HCEC 1CT (cell line): ENCODE measurements at places on chromosomes 12 and 14.

GRCh38 chr12:109777544-109777943, 55.7 kb downstream of the TRPV4 start:
- DNase-seq = peak; percentile 48

GRCh38 chr12:108696111-108696995, 35.0 kb downstream of the CORO1C start:
- peak; percentile 99 for DNase-seq

DNA sequence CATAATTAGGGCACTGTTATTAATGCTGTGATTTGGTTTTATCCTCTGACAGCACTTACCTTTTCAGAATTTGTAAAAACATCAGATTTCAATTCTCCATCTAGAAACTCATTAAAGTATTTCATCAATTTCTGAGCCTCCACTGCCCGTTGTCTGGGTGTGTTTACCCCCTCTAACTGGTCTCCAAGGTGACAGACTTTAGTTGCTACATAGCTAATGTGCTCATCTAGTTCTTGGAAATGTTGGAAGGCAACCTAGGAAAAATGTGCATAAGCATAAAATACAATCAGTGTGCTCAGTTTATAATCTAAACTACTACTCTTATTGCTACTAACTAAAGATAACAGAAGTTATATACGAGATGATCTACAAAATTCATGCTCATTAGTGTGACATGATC, 24.6 kb downstream of the EXOC5 start:
- DNase-seq = no peak

- no peak for DNase-seq
Observed at GRCh38 chr14:64702493-64703394, 1.5 kb upstream of the PLEKHG3 start.

DNA sequence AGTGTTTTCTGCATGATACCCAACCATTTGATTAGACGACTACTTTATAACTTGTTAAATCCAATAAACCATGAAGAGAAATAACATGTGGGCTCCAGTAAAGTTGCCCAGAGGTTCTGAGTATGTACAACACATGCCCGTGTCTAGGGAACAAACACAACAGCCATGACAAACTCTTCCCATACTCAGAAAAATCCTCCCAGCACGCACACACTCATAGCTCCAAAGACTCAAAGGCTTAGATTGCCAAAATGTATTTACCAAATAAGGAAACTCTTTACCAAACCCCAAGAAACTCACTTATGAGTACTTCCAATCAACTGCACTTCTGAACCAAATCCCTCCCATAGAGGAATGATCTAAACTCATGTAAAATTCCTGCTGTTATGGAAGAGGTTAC, 17.3 kb downstream of the SART3 start:
- DNase-seq = no peak

DNA sequence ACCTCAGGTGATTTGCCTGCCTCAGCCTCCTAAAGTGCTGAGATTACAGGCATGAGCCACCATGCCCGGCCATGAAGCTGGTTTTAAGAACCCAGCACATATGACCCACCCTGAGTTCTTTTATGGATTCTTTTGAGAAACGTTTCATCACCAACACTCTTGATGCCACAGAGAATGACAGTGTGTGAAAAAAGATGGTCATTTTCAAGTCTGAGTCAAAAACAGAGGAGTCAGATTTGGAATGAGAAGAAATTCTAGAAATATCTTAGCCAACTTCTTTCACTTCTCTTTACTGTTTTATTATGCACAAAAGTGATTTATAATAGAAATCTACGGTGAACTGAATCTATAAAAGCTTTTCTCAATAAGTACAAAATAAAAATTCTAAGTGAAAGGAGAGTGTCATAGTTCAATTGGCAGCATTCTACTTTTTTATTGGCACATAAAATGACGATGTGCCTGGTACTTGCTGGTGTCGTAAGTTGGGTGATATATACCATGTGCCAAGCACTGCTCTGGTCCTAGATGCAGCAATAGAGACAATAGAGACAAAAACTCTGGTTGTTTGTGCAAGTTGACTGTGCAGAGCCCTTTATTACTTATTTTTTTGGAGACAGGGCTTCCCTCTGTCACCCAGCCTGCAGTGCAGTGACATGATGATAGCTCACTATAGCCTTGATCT, 33.9 kb downstream of the CCDC177 start:
- DNase-seq = no peak

GRCh38 chr12:2348482-2348852, 295.7 kb downstream of the CACNA1C start:
- no peak for DNase-seq

DNA sequence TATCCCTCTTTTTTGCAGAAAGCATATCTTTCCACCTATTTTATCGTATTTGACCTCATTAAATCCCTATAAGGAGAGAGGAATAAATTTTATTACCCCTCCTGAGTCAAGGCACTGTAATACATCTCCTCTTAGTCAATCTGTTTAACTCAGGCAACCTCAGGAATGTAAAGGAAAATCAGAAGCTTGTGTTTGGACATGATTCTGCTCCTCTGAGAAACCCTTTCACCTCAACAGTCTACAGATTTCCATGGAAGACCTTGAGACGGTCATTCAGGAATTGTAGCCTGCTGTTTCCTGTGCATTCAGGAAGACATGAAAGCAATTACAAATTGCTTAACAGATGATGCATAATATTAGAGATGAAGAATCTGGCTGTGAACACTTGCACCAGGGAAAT, 360.8 kb downstream of the PAWR start:
- peak; percentile 39 for DNase-seq

- DNase-seq = peak; percentile 2
Observed at GRCh38 chr12:108342985-108343384, 3.9 kb upstream of the CMKLR1 start.

DNA sequence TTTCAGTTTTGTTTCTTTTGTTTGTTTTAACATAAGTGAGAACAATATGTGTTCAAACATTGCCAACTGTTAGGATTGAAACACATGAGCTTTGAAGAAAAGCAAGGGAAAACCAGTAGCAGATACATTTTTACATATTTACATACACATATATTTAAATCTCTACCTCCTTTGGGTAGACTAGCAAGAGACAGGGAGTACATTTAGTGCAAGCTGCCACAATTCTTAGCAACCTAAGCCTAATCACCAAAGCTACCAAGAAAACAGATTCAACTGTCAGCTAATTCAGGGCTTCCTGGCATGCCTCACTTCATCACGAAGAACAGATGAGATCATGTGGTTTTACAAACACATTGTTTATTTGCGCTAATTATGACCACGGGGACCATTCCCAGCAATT, 143.1 kb downstream of the PRIMA1 start:
- no peak for DNase-seq

DNA sequence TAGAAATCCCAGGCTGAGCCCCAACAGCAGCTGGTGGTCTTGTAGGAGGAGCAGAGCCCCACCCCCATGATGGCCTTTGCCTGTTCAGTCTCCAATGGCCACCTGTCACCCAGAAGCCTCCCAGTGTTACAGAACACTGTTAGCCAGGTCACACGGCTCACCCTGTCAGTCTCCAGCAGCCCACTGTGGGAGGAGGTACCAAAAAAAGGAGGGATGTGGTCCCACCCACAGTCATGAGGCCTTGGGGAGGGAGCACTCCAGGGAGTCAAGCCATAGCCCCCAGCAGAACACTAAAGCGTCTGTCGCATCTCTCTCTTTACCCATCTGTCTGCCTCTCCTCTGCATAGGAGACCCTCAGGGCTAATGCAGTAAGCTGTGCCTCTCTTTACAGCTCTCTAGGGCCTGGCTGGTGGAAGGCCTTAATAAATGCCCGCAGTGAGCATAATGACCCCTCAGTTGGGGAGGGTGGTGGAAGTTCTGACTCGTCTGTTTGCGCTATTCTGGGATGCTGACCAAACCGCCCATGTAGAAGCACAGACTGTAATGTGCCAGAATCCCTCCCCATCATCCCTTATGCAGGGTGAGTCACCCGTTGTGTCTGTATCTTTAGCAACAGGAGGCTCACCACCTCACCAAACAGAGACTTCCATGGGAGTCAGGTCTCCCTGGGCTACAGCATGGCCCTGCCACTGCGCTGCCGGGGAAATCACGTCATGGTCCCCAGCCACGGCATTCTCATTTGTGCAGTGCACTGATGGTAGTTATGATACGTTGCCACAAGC, 14.6 kb downstream of the C14orf132 start:
- peak; percentile 94 for DNase-seq

- DNase-seq = peak; percentile 41
Observed at GRCh38 chr14:36767603-36768281, 106.1 kb downstream of the PAX9 start.

- no peak for DNase-seq
Observed at GRCh38 chr14:24785698-24786097, 151.7 kb upstream of the GZMB start.

GRCh38 chr12:79873201-79873600, 61.7 kb downstream of the PPP1R12A start:
- no peak for DNase-seq

DNA sequence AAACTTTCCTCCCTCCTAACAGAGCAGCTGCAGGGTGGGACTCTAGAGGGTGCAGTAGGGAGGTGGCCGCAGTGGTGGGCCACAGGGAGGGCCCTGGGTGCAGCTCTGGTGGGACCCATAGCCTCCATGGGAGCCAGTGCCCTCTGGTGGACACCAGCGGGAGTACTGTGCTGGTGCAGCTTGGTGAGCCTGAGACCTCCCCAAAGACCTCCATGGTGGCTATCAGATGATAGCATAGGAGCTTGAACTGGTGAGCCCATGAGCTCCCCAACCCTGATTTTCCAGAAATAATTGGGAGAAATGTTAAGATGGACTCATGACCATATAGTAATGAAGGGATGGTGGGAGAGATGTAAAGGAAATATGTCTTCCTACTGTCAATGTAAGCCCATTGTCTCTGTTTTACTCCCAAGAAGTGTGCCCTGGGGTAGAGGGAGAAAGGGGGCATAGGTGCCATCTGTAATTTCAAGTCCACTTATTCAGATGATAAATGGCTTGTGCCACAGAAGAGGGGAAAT, 98.7 kb downstream of the GAS2L3 start:
- DNase-seq = no peak

DNA sequence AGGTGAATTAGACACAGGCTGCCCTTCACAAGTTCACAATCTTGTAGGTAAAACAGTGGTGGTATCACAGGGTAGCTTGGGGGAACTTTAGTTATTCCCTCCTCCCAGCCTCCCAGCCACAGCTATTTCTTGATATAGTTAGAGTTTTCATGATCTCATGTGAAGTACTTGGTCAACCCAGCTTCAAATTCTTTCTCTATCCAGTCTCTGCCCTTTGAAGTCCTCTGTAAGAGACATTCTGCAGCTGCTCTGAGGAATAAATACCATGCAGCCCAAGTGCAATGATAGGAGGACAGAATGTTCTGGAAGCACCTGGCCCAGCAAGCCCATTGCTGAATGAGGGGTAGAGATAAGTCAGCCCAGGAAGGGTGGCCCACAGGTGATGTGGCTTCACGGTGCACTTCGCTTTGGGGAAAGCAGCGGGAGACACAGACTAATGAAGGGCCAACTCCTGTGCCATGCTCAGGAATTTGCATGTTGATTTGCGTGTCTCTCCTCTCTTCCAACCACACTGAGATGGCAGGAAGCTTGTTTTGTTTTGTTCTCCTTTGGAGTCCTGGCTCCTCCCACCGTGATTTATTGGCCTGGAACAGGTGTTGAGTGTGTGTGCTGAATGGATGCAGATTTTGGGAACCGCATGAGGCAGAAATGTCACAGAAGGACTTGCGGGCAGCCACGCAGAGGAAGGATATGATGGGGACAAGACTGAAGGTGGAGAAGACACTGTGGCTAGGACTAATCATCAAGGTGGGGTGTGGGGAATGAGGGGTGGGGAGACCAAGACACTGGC, 8.0 kb upstream of the TXNRD1 start:
- no peak for DNase-seq

DNA sequence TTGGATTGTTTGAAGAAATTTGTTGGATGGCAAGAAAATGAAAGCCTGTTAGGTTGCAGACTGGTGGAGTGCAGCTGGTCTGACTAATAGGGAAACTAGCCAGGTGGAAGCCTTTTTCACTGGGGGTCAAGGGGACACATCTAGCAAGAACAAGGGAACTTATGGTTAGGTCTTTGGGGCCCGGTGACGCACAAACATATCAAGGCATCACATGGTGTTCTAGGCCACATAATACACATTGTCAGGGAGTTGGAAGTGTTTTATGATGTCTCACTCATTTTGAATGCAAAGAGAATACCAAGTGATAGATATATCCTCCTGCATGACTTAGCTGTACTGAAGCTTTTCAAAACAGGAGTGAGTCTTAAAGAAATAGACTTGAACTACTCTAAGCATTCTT, 351.2 kb downstream of the KCNH5 start:
- peak; percentile 99 for DNase-seq

- no peak for DNase-seq
Observed at GRCh38 chr14:75833326-75834020, 148.3 kb downstream of the TGFB3 start.

GRCh38 chr12:50038336-50038735, 13.0 kb upstream of the RACGAP1 start:
- DNase-seq = no peak

DNA sequence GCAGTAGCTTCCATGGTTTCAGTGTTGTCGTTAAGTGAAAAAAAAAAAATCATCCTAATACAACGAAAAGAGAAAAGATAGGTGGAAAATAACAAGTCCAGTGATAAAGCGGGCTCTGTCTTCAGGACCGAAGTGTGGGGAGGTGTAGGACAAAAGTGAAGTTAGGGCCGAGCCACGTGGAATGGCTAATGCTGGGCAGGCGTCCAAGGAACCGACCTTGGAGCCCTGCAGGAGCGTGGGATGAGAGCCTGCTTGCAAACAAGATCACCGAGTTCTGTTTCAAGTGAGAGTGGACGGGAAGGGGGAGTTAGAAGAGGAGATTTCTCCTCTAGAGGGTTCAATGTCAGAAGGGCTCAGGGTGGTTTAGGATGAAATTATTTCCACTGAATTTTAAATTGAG, 22.2 kb downstream of the A2ML1 start:
- no peak for DNase-seq

DNA sequence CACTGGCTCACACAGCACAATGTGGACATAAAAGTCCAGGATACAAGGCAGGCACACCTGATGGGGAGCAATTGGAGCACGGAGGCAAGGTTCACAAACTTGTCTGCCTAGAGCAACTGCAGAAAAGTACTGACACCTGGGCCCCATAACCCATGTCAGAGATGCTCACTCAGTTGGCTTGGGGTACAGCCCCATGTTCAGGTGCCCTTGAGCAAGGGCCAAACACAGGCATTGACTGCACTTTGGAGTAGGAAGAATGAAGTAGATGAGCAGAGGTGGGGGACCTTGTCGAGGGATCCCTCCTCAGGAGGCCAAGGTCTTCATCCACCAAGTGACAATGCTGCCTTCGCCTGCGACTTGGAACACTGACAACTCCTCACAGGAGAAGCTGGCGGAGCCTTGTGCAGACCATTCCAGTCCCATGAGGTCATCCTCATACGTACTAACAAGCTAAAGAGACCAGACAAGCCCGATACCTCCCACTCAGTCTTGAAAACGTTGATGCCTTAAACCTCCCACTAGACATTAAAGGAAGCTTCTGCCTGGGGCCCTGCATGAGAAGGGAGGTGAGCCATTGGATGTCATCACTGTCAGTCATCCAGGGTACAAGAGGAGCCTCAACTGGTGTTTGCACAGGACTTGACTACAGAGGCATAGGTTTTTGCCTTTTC, 42.5 kb upstream of the C14orf180 start:
- DNase-seq = peak; percentile 10
